Activated naive CD8-positive, alpha-beta T cell treated with anti-CD3 and anti-CD28 coated beads, Interleukin-2, amount 10 ng/mL, durations not matched to agents 7 days and 5 days (primary cell): ENCODE measurements at places on chromosomes 3 and 15. TPM values are rescaled to one million over a fixed set of nuclear protein-coding genes. Genes with fewer than 3 reads are reported as not detected.

Gene ACKR4
- total RNA-seq: not detected

Gene DAZL
- not detected for total RNA-seq

Gene ARGFX
- not detected for total RNA-seq

Gene IQCF5
- not detected for total RNA-seq

Gene HPS3
- total RNA-seq: 35.8 TPM

Gene GOLGA6D
- not detected for total RNA-seq

Gene SUSD5
- total RNA-seq: not detected

Gene ISLR
- total RNA-seq: not detected

DNA sequence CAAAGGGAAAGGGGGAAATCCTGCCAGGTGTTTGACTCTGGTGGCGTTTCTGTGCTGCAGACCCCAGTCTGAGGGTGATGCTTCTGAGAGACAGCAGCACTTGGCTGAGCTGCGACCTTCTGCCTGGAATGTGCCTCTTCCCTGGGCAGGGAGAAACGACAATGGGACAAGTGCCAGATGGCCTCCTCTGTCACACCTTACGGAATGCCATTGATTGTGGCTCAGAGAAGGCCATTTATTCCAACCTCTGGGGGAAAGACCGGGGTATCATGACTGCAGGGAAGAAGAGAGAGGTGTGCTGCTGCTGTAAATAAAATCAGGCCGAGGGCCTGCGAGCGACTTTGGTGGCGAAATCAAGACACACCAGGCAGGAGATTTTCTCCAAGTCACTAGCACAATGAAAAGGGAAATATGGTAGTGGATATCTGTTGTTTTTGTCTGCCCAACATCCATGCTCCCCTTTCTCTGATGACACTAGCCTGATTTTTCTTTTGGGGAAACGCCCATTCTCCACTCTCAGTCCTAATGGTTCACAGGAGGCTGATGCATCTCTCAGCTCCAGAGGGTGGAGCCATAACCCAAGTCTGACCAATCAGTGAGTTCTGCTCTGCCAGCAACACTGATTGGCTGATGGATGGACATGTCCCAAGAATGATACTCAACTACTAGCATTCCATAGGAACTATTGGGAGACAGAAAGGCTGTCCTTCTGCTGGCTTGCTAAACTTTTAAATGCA lies 336.1 kb downstream of the FOXP1 start:
- no peak for DNase-seq

GRCh38 chr15:52790941-52791751 lies 1.0 kb upstream of the ONECUT1 start:
- DNase-seq: peak; percentile 40

GRCh38 chr3:158103081-158103886 lies 2.9 kb downstream of the SHOX2 start:
- DNase-seq: peak; percentile 49

- no peak for DNase-seq
These were observed 5.2 kb upstream of the TRPM1 start for GRCh38 chr15:31106495-31107300.

- no peak for DNase-seq
These were observed 166.8 kb downstream of the LPP start for GRCh38 chr3:188320757-188321156.

DNA sequence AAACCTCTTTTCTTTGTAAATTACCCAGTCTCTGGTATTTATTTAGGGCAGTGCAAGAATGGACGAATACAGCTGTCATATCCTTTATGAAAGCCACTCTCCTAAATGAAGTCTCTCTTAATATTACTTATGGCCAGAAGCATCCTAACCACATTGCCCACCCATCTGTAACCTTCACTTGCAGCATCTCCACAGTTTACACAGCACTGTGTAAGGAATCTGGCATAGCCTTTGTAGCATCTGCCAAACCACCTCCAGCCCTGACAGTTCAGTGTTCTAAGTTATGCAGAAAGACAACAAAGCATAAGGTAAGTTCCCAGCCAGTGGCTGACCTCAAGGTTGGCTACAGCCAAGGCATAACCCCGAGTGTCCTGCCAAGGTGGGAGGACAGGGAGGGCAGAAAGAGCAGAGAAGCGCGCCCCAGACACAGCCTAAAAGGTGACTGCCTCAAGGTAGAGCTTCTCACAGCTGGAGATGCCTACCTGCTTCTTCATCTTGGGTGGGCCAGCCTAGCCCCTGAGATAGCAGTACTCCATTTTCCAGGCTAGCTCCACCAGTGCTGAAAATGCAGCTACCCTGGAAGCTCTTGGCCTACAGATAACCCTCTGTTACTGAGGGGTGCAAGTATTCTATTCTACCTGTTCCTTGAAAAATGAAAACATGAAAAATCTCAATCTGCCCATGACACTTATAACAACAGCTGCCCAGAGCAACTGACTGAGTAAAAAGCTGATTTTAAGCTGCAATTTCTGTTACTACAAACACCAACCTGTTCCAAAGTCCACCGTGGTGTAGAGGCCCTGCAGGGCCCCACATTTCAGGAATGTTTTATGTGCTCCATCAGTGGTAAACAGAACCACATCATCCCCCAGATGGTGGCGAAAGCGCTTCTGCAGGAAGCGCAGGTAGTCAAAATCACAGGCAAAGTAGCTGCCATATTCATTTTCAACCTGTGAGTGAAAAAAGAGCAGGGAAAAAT lies 39.3 kb downstream of the GLB1 start:
- no peak for DNase-seq

- no peak for DNase-seq
These were observed 1226.4 kb downstream of the NSUN3 start for GRCh38 chr3:95289295-95289694.

DNA sequence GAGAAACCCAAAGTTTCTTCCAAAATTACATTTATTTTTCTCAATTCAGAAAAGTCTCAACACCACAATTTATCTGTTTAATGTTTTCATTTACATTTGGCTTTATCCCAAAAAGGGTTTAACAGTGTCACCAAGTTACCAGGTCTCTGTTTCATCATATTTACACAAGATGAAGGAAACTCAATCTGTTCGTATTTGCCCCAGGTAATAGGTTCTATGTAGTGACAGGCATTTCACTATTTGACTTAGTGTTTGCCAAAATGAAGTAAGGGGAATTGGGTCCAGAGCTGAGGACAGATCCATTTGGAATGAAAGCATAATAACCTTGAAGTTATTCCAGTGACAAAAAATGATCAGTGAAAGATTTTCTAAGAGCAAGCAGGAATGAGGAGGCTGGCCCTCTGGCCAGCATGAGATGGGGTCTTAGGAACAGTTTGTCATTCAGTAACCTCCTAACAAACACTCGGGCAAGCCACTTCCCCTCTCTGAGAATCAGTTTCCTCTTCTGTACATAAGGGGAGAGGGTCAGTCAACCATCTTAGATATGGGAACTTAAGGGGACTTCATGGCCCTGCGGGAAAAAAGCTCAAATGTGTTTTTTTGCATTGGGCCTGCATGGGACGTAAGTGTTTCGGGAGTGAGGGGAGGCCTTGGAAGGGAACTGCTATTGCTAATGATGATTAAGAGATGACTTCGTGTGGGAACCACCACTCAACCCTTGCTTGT lies 31.8 kb downstream of the UMPS start:
- DNase-seq: no peak

DNA sequence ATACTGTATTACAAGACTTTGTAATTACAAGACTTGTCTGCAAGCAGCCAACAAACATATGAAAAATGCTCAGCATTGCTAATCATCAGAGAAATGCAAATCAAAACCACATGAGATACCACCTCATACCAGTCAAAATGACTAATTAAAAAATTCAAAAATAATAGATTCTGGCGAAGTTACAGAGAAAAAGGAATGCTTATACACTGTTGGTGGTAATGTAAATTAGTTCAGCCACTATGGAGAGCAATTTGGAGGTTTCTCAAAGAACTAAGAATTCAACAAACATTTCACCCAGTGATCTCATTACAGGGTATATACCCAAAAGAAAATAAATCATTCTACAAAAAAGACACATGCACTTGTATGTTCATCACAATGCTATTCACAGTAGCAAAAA lies 617.5 kb upstream of the CCDC54 start:
- no peak for DNase-seq

- no peak for DNase-seq
These were observed 1.4 kb upstream of the CLEC3B start for GRCh38 chr3:45024542-45025255.

- no peak for DNase-seq
These were observed 311.8 kb downstream of the TBC1D5 start for GRCh38 chr3:17430582-17430981.

DNA sequence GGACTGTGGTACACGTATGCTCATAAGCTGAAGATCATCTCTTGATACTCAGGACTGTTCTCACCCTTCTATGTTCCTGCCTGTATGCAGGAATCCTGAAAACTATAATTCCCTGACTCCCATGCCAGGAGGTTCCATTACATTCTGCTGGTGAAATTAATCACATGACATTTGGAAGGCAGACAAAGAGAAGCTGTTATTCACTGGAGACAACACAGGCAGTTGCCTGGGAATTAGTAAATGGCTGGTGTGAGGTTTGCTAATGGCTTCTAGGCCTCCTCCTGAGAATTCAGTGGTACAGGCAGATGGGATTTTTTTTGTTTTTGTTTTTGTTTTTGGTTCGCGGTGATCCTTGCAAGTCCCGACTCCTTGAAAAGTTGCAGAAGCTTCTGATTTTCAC lies 91.4 kb downstream of the CTNNB1 start:
- no peak for DNase-seq

DNA sequence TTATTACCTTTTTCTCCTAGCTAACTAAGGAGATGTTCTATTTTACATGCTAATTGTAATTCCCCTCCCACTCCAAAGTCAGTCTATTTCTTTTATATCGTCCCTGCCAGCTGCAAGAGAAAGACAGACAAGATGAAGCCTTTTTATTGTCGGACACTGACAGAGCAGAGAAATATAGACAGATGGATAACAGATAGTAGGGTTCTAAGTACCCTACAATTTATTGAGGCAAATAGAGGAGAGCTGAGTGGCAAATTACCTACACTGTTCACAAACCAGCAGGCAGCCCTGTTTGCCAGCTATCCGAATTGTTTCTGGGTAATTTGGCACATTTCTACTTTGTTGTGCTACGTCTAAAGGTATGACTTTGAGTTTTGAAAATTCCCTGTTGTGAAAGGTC lies 392.3 kb upstream of the ZNF717 start:
- no peak for DNase-seq

GRCh38 chr15:89822026-89822425 lies 7.4 kb upstream of the ANPEP start:
- no peak for DNase-seq

DNA sequence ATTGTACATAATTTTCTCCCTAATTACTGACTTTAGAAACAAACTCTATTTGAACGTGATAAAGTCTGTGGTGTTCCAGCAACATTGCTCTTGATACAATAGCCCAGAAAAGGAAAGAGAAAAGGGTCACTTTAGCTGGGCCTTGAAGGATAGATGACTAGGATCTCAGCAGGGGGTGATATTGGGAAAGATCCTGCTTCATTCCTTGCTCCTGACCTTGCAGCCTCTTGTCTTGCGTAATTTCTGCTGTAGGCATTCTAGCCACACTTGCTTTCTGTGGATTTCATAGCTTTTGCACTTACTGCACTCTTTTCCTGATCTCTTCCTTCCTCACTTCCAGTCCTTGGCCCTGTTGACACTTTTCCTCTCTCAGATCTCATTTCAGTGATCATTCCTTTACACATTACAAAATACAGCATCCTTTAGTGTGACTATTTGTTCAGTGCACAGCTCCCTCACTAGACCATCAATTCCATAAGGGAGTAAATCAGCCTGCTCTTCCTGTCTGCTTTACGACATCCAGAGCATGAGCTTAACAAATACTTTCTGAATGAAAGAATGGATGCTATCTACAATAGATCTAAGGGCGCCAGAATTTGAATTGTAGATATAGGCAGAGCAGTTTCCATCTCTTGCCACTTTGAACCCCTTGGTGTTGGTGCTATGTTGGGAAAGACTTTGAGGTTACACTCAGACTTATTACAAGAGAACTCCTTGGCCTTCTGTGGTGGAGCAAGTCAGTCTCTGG lies 559.6 kb upstream of the MDFIC2 start:
- no peak for DNase-seq

GRCh38 chr15:48374472-48374871 lies 43.2 kb downstream of the DUT start:
- DNase-seq: no peak

DNA sequence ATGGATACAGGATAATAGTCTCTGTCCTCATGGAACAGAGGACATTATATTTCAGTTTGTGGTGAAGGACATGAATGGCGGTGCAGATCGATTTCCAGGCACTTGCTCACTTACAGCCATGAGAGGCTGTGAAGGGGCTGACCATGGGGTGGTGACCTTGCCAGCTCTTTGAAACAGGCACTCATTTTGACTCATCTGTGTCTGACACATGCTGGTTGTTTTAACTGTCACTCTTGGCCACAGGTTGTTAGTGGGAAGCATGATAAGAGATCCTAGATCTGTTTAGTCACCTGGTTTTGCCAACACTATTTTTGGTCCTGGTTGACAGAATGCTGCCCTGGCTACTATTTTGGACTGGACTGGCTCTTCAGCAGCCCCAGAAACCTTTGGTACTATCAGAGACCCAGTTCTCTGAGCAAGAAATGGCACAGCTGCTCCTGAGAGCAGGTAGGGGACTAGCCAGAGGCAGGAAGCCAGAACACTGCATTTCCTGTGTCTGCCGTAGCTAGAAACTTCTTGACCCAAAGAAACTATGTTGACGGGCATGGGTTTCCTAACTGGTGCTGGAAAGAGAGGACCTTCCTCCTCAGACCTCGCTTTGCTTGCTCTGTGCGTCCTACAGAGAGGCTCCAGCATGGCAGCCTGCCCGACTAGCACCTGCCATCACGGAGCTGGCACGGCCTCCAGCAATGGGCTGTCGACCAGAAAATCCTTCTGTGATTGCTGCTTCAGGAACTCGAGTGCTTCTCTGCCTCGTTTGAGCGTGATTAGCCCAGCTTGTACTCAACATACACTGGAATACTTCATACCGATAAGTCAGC lies 6.3 kb downstream of the PXYLP1 start:
- DNase-seq: no peak

DNA sequence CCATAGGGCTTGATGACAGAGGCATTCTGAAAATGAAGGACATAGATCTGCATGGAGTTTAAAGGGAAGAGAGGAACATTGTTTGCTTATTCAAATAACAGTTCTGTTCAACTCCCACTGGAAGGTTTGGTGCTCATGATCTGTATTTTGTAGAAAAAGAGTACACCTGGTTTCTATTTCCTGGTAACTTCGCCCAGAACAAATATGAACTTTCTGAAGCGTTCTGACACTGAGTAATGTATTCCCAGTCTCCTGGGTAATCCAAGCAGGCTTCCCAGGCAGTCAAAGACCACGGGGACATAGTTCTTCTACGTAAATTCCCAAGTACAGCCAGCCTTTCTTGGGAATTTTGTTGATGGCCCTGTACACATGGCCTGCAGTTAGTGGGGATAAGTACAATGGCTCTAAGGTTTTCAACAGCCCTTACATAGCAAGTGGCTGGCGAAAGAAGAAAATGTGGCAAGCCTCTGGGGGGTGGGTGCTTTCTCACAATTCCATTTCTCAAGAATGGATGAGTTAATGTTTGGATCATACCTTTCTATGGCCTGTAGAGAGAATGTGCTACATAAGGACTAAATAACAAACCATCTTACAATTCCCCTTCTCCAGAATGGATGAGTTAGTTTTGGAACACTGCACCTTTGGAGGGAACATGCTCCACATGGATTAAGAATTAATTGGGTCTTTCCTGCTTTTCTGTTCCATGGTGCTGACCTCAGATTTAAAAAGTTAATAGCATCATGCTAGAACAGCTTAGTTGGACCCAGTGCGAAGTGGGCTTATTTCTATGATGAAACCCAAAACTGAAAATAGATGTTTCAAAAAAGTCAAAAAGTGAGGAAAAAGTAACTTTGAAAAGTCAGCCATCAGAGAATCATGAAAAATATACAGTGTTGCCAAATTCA lies 52.7 kb downstream of the COL6A6 start:
- DNase-seq: no peak
